ENCODE measurements at places on chromosomes 2 and 18. TPM values are rescaled to one million over a fixed set of nuclear protein-coding genes. Genes with fewer than 3 reads are reported as not detected.

Gene TNFAIP6
- not detected for total RNA-seq

Gene PKP4
- 46.1 TPM for total RNA-seq

Gene CERKL
- not detected for total RNA-seq

Gene IL1F10
- not detected for total RNA-seq

Gene CYP27C1
- total RNA-seq, result not detected

Gene IMPA2
- total RNA-seq, result 42.6 TPM

Gene TWIST2
- 13.6 TPM for total RNA-seq

Gene FAP
- not detected for total RNA-seq

Gene SRD5A2
- total RNA-seq, result 0.05 TPM

Gene GCFC2
- total RNA-seq, result 34.8 TPM

Gene PSMA8
- total RNA-seq, result not detected

Gene MATN3
- total RNA-seq, result 3.0 TPM

Gene MYL12A
- 644 TPM for total RNA-seq

Gene IL1RN
- total RNA-seq, result not detected

Gene GKN2
- total RNA-seq, result 1.6 TPM

Gene SLC14A1
- total RNA-seq, result not detected

Gene ELOA2
- total RNA-seq, result not detected

Gene HMSD
- 0.81 TPM for total RNA-seq

Gene REEP1
- total RNA-seq, result 0.55 TPM

Gene SYT4
- not detected for total RNA-seq

Gene NYAP2
- not detected for total RNA-seq

Gene KCNG2
- total RNA-seq, result 6.0 TPM

Gene GNAL
- 8.6 TPM for total RNA-seq

Gene GALNT5
- 3.0 TPM for total RNA-seq

Data from NCI-H460 (cell line).